Activated CD8-positive, alpha-beta memory T cell treated with anti-CD3 and anti-CD28 coated beads for 4 hours (primary cell): ENCODE measurements at places on chromosomes 3 and 15.

DNA sequence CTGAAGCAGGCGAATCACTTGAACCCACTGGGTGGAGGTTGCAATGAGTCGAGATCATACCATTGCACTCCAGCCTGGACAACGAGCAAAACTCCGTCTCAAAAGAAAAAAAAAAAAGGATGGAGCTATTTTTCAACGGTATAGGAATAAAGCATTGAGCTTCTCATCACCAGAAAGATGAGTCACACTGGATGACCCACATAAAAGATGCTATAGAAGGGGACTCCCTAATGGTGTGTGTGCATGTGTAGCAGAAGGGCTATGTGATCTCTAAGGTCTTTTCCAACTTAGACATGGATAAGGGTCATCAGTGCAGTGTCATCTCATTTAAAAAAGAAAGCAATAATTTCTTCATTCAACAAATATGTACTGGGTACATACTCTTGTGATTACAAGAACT, 476.0 kb downstream of the MFSD1 start:
- DNase-seq, result no peak

GRCh38 chr3:27939940-27940339, 217.8 kb upstream of the EOMES start:
- DNase-seq, result no peak

DNA sequence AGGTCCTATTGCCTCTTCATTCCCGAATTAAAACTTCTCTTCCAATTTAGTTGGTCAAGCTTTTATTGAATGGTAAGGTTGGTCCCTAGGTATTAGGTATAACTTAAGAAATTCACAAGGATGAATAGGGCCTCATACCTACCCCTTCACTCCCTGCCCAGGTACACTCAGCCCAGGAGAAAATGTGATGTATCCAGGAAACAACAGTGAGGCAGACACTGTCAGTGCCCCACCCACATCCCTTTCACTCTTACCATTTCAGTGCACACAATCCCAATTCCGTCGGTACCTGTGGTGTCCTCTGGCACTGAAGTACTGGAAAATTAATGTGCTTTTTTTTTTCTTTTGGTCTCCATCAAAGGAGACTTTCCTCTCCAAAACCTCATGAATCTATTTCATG, 10.5 kb upstream of the C3orf49 start:
- DNase-seq, result no peak

- DNase-seq, result no peak
These were observed 229.0 kb upstream of the C2CD4B start for GRCh38 chr15:62394079-62394478.

DNA sequence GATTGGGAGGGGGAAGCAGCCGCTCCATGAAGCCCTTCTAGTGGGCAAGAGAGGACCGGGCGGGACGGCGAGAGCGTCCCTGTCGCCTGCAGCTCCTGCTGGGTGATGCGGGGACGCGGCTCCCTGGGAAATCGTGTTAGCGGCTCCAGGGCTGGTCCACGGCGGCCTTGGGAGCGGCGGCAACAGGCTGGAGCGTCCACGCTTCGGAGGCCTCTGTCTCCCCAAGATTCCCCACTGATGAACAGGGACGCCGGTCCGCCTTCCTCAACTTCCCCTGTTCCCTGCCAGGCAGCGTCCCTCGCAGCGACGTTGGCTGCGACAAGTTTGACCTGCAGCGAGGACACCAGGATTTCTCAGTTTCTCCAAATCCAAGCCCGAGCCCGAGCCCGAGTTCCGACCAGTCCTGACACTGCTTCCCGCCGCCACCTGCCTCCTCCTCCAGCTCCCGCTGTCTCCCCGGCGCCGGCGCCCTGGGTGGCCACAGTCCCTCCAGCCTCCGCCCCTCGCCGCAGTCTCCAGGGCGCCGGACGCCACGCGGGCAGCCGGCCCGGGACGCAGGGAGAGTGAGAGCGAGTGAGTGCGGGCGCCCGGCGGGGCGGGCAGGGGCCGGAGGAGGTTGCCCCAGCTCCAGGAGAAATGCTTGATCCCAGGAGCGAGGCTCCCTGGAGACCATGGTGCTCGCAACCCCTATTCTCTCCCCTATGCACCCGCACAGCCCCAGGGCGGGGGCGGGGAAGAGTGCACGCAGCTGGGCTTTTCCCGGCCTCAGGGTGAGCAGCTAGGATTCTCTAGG, 78.1 kb upstream of the RNF7 start:
- no peak for DNase-seq

- no peak for DNase-seq
These were observed 4.3 kb upstream of the UBE2E2 start for GRCh38 chr3:23198801-23199200.

DNA sequence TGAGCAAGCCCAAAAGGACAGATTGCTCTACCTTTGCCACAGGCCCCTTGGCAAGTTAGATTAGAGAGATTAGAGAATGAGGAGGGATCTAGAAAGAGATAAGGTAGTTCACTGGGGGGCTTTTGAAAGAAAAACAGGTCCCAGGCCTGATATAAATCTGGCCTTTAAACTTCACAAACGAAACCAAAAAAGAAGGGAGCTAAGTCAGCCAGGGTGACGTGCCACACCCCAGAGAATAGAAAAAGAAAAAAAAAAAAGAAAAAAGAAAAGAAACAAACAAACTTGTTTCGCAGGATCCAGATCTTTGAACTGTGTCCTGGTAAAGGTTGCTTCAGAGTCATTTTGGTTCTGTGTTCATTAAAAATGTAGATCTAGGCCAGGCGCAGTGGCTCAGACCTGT, 3.6 kb downstream of the KAT2B start:
- DNase-seq, result no peak

DNA sequence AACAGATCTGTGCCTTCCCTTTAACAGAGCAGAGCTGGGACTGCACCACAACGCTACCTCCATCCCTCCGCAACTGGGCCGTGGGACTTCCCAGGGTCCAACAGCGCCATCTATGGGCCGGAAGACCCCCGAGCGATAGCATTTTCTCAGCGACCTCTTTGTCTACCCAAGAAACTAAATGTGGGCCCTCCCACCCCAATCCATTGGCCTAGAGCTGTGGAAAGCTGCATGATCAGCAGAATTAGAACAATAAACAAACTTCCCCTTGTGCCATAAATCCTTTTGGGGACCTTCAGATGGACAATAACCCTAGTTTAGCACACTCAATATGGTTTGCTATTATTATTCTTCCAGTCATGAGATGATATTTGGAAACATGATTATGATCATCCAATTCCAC, 74.8 kb upstream of the NTRK3 start:
- DNase-seq, result no peak

DNA sequence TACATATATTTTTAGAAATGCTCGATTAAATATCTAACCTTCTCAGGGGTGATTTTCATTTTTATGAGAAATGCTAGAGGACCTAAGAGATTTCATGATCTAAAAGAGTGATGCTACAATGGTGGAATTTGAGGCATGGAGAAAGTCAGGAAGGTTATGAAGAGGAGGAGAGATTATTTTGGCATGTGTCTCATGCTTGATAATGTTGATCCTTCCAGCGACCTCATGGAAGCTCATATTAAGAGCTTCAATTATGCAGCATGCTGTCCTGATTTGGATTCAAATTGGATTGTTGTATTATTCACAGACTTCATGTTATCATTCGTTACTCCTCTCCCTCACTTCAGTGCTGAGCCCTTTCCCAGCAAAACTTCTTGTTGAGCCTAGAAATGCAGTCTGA, 112.5 kb downstream of the RAP2B start:
- DNase-seq, result no peak

- no peak for DNase-seq
These were observed 52.7 kb upstream of the TJP1 start for GRCh38 chr15:29874977-29875376.

- no peak for DNase-seq
These were observed 89.9 kb upstream of the MEF2A start for GRCh38 chr15:99475754-99476412.

DNA sequence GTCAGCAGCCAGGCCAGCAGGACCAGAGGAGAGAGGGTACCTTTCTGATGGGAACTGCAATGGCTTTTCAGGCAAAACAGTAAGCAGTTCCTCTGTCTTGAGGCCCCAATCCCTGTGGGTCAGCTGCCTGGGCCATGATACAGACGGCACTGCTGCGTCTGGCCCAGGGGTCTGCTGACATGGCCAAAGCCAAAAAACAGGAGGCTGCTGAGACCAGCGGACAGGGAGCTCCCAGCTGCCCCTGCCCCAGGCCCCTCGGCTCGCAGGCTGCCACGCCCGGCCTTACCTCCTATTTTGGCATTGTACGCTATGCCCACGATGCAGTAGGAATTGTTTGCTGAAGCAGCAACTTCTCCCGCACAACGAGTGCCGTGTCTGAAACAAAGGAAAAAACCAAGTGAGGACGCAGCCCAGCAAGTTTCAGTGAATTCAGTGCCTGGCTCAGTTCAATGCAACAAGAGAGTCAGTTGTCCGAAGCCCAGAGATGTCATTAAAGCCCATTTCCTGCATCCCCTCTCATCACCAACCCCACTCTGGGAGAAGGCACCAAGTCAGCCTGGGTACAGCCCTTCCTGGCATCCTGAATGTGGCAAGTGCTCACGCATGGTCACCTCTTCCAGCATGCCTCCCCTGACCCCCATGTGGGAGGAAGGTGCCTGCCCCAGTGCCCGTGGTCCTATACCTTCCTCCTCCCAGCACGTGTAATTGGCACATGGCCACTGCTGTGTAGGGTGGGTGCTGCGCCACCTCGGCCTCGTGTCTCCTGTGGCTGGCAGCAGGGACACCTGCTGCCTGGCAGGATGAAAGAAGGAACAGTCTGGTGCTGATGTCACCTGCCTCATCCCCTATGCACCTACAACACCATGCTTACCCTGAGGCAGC, 61.7 kb downstream of the PCSK6 start:
- no peak for DNase-seq

DNA sequence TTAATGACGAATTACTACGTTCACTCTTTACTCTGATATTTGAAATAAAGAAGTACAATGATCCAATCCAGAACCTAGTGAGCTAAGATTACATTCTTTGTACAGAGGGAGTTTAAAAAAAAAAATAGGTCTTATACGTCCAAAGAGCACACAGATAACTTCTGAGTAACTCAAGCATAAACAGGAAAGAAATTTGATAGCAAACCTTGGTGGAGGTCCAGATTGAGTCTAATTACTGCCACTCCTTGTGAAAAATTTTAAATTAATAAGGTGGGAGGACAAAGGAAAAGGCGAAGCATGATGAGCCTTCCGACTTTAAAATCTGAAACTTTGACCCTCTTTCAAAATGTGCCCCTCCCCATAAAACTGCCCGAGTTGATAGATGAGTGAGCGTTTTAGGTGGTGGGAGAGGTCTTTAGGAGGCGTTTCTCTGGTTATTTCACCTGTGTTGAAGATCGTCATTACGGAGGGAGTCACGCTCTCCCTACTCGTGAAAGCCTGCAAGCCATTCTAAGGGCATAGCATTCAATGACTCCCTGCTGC, 127.0 kb upstream of the ROBO2 start:
- DNase-seq, result no peak

GRCh38 chr15:64629063-64629462, 146.3 kb downstream of the RBPMS2 start:
- DNase-seq, result no peak

DNA sequence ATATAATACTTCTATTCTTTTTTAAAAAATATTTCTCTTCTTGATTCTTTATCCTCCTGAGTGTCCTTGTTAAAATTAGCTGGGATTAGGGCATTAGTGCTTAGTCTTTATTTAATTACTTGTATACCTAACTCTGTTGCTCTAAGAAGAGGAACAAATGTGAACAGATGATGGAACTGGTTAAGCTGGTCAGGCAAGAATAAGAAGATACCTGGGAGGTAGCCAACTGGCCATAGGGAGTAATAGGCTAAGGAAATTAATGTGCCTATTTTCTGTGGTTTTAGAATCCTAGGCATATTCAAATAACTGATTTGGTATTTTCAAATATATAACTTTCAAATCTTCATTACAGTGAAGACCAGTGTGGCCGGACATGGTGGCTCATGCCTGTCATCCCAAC, 54.4 kb downstream of the EIF3J start:
- no peak for DNase-seq

GRCh38 chr3:133494469-133494868, 79.0 kb upstream of the CDV3 start:
- DNase-seq, result no peak

GRCh38 chr3:114904633-114905032, 242.5 kb downstream of the ZBTB20 start:
- DNase-seq, result no peak

GRCh38 chr3:152574461-152575079, 260.4 kb upstream of the P2RY1 start:
- no peak for DNase-seq

DNA sequence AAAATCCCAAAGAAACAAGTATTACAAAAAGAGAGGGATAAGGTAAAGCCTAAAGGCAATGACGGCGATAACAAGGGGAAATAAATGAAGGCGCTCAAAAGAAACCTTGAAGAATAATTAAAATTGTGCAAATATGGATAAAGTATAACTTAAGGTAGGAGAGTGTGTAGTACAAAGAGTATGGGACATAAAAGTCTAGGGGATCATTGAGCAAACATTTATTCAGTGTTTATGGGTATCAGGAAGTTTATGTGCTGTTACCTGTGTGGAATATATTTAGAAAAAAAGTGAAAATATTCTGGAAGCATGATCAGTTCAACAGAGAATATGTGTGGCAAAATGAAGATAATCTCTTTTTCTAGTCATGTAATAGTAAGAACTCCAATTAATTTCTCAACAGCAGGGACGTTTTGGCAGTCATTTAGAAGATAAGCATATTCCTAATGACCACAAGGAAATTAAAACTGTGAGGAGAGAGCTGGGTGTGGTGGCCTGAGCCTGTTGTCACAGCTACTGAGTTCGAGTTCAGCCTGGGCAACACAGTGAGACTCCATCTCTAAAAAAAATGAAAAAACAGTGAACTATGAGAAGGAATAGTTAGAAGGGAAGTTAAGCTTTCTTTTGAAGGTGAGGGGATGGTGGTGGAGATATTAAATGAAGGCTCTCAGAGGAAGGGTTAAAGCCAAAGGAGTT, 27.4 kb downstream of the GOLM2 start:
- no peak for DNase-seq

GRCh38 chr15:49471733-49472132, 48.7 kb downstream of the FGF7 start:
- no peak for DNase-seq

GRCh38 chr3:65619451-65619881, 419.3 kb downstream of the MAGI1 start:
- no peak for DNase-seq
